ENCODE measurements at places on chromosomes 1 and 21.
A peak's percentile ranks its signal among the peaks of the same experiment; 100 is the strongest.

DNA sequence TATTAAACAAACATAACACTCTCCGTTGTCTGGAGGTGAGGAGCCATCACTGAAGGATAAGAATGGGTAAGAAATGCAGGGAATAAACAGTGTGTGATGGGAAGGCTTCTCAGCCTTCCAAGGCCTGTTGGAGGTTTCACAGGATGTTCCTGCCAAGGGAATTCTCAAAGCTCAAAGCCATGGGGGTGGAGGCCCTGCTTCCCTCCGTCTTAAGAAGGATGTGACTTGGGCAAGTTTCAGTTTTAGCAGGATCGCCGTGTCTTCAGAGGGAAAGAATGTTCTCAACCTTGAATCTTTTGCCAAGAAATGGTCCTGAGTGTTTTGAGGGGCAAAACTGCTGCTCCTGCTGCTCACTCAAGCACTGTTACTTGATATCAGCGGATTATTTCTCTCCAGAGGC is 41.7 kb upstream of the IL20 start:
- H3K27me3 ChIP-seq: no peaks in the 10 kb centered on the region
- no peak overlapping the region for H3K4me3 ChIP-seq
- peak overlapping the region; percentile 50 for H3K27ac ChIP-seq
- H3K36me3 ChIP-seq: no peaks in the 10 kb centered on the region
- DNase-seq: no peak
- no peaks in the 10 kb centered on the region for H3K4me1 ChIP-seq

GRCh38 chr1:23402286-23403037 is 22.1 kb downstream of the TCEA3 start:
- H3K4me3 ChIP-seq: no peak overlapping the region
- no peaks in the 10 kb centered on the region for H3K4me1 ChIP-seq
- peaks cover 4% of the 10 kb centered on the region for H3K36me3 ChIP-seq
- peak overlapping the region; percentile 72 for H3K27ac ChIP-seq
- H3K27me3 ChIP-seq: no peaks in the 10 kb centered on the region

DNA sequence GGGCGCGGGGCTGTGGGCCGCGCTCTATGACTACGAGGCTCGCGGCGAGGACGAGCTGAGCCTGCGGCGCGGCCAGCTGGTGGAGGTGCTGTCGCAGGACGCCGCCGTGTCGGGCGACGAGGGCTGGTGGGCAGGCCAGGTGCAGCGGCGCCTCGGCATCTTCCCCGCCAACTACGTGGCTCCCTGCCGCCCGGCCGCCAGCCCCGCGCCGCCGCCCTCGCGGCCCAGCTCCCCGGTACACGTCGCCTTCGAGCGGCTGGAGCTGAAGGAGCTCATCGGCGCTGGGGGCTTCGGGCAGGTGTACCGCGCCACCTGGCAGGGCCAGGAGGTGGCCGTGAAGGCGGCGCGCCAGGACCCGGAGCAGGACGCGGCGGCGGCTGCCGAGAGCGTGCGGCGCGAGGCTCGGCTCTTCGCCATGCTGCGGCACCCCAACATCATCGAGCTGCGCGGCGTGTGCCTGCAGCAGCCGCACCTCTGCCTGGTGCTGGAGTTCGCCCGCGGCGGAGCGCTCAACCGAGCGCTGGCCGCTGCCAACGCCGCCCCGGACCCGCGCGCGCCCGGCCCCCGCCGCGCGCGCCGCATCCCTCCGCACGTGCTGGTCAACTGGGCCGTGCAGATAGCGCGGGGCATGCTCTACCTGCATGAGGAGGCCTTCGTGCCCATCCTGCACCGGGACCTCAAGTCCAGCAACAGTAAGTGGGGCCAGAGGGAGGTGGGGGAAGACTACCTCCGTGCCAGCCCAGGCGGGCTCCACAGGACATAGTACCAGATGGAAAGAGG is 808 bp downstream of the MAP3K21 start:
- H3K27me3 ChIP-seq: peaks cover 31% of the 10 kb centered on the region
- no peak for DNase-seq
- peak overlapping the region; percentile 59 for H3K4me3 ChIP-seq
- H3K27ac ChIP-seq: no peak overlapping the region
- H3K36me3 ChIP-seq: no peaks in the 10 kb centered on the region

- no peak overlapping the region for H3K27ac ChIP-seq
- H3K4me3 ChIP-seq: no peak overlapping the region
- no peak for DNase-seq
These were observed 13.4 kb upstream of the PGBD2 start for GRCh38 chr1:248892590-248892989.

All from sigmoid colon (tissue), 7 donors.